ENCODE measurements at places on chromosomes 3 and 15. TPM values are rescaled to one million over a fixed set of nuclear protein-coding genes. Genes with fewer than 3 reads are reported as not detected.
A peak's percentile ranks its signal among the peaks of the same experiment; 100 is the strongest.

- DNase-seq: no peak
These were observed 27.9 kb downstream of the AKAP13 start for GRCh38 chr15:85408270-85408746.

- DNase-seq: no peak
These were observed 2.1 kb downstream of the MAGEL2 start for GRCh38 chr15:23645371-23646164.

- no peak for DNase-seq
These were observed 164.7 kb downstream of the SV2B start for GRCh38 chr15:91264651-91265351.

DNA sequence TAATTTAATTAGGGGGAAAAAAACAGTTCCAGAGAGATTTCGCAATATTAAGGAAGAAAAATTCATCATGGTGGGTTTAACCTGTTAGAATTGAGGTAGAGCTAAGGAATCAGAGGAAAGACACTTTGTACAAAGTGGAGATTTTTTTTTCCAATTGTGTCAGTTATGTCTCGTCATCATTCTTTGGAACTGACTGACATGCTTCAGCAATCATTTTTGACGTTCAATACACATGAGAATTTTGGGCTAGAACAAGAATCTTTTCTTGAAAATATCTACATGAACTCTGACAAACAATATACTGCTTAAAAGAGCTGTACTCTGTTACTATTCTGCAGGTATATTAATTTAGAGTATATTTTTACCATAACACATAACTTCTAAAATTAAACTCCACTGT is 878.6 kb downstream of the CADM2 start:
- DNase-seq: no peak

- DNase-seq: no peak
These were observed 247.2 kb downstream of the SHQ1 start for GRCh38 chr3:72601060-72601459.

DNA sequence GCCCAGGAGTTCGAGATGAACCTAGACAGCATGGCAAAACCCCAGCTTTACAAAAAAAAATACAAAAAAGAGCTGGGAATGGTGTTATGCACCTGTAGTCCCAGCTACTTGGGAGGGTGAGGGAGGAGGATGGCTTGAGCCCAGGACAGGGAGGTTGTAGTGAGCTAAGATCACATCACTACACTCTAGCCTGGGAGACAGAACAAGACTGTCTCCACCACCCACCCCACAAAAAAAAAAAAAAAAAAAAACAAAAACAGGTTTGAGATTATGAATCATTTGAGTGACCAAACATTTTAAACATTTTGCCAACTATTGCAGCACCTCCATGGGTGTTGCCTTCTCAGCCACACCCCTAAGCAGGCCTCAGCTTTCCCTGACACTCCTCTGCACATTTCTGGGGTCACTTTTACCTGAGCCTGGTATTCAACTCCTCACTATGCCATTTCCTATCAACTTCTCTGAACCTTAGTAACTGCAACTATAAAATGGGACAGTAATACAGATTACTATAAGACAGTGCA is 41.8 kb downstream of the IL5RA start:
- no peak for DNase-seq

Gene RTP1
- total RNA-seq: not detected

DNA sequence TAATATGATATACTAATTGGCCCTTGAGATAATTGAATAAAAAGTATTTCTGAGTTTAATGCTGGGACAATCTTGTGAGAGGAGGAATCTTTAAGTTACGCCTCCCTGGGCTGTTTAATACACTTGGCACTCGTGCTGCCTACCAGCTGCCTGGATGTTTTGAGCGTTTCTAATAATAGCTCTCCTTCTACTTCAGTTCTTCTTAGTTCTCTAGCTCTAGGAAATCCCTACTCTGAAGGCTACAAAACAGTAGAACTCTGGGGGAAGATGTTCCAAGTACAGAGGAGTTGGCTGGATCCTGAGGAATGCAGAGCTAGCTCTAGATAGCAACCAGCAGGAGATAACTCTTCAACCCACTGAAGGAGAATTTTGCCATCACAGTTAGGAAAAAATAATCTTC is 3.5 kb downstream of the NAALADL2 start:
- DNase-seq: no peak

DNA sequence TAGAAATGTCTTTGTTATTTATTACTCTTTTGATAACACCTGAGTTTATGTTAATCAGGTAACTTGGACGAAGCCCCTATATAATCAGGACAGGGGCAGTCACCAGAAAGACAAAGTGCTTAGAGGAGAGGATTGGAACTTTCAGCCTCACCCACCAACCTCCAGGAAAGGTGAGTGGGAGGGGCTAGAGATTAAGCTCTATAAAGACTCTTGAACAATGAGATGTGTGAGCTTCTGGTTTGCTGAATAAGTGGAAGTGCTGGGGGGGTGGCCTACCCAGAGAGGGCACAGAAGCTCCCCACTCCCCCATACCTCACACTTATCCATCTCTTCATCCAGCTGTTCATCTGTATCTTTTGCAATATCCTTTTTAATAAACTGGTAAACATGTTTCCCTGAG is 73.9 kb downstream of the TTBK2 start:
- DNase-seq: no peak

DNA sequence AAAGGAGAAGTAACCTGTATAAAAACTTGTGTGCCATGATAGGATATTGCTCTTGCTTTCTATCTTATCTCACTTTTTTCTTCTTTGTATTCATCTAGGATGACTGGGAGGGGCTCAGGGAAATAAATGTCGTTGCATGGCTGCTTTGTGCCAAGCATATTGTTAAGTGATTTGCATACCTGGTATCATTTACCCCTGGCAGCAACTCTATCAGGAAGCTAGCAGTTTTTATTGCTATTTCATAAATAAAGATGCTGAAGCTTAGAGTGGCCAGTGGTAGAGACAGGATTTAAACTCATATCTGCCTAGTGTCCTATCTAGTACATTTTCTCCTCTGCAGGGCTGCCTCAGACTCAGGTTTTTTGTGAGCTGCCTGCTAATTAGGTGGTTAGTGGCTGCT is 253.3 kb downstream of the PTPRG start:
- no peak for DNase-seq

Gene FRMD4B
- total RNA-seq: 12.9 TPM

- peak; percentile 17 for DNase-seq
These were observed 4.0 kb downstream of the NPTN start for GRCh38 chr15:73628976-73629797.

Gene P2RY14
- not detected for total RNA-seq

Gene CPNE9
- not detected for total RNA-seq

Gene TRPC1
- 12.4 TPM for total RNA-seq

DNA sequence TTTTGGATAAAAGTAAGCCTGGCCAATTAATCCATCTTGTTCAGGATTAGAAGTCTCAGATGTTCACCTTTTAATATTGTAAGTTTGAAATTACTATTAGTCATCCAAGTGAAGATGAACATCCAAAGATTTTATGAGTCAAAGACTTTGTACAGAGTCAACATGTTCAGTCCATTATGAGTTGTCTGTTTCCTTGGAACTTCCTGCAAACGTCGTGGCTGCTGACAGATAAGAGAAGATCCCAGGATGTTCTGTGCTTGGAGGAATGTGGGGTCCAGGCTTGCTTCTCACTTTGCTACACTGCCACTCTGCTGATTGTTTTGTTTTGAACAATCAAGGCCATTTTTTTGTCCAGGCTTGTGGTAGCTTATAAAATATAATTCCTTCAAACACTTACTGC is 74.3 kb upstream of the SLCO2A1 start:
- DNase-seq: no peak

Gene BRPF1
- 22.9 TPM for total RNA-seq

GRCh38 chr15:91938136-91938535 is 84.6 kb downstream of the SLCO3A1 start:
- DNase-seq: no peak

Gene NRG4
- total RNA-seq: not detected

DNA sequence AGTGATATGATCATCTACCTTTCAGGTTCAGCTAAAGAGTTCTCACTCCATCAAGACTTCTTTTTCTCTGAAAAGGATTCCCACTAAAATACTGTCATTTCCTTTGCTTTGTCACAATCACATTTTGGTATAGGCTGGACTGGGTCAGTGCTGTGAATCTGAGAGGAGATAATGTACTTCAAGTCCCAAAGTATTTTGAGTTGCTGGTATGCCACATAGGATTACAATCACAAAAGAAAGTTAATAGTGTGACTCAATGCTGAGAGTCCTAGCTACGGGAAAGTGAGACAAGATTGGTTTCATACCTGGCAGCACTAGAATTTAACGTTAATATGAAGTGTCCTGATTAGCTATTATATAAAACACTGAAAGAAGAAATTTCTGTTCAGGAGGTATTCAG is 1073.5 kb downstream of the FHIT start:
- DNase-seq: no peak

- DNase-seq: no peak
These were observed 14.1 kb upstream of the CTXND1 start for GRCh38 chr15:80266113-80266512.

DNA sequence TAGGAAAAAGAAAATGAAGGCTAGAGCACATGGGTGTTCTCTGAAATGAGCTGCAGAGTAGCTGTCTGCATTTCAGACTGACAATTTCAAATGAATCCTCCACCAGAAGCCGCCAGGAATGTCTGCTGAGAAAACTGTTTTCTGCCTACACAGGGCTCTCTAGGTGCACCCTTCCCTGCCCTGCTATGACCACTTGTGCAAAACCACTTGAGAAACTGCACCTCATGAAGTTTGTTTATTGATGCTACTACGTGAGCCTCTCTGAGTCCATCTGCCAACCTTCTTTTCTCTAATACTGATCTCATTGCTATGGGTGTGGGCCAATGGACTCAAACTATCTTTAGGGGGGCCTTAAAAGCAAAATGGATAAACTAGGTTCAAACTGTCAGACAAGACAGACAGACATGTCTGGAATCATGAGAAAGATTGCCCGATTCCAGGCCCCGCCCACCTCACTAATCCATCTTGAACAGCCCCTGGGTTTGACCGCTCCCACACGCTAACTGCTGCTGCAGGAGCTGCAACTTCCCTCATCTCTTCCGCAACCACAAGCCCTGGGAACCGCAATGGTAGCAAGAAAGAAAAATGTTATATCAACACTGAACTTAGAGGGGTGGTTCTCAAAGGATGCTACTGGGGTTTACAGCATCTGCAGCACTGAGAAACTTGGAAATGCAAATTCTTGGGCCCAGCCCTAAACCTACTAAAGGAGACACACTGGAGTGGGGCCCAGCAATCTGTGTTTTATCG is 9.0 kb upstream of the CD47 start:
- DNase-seq: no peak

DNA sequence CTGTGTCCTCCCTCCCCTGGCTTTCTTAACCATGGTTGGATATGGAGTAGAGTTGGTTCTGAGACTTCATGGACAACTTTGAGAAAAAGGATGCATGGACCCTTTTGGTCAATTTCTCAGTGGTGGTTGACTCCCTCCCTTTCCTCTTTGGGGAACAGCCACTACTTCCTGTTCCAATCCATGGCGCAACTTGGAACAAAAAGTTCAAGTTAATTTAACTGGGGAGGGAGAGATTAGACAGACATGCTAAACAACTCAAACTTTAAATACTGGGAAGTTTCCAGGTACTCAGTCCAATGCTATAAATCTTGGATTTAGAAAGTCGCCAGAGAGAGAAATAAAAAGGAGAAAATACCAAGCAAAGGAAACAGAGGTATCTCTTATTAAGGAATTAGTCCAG is 202.2 kb downstream of the PDZRN3 start:
- no peak for DNase-seq

DNA sequence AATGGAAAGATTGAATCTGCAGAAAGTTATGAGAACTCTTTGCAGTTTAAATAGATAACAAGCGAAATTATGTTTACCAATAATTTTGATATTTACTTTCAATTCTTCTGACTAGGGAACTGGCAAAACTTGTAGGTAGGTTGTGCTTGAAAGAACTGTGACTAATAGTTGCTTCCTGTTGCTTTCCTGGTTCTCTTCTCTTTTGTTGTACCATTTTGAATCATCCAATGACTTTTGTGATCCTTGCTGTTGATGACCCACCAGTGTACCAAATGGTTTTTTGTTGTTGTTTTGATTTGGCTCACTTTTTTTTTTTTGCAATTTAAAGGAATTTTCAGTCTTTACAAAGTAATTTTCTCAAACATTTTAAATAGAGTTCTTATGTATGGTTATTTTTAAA is 64.9 kb upstream of the DCBLD2 start:
- DNase-seq: peak; percentile 66

Gene SIN3A
- total RNA-seq: 25.6 TPM

DNA sequence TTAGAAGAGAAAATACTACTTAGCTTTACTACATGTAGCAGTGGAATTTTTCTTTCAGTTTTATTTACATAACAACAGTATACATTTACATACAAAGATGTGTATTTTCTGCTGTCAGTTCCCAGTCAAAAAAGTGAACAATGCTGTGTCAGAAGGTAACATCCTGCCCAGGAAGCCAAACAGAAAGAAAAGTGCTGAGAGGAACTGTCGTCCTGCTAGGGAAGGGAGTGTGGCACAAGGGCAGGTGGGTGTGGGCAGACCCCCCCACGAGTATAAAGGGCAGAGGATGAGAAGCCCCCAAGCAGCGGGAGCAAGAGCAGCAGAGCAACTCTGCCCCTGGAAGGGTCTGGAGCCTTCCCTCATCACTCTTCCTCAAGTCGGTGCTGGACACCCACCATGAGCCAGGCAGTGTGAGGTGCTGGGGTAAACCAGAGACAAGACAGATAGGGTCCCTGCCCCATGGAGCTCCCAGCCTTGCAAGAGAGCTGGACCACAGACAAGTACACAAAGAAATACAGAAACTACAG is 39.7 kb downstream of the TBC1D2B start:
- DNase-seq: no peak

GRCh38 chr3:67361770-67362169 is 292.6 kb downstream of the SUCLG2 start:
- DNase-seq: no peak

GRCh38 chr3:13750731-13751130 is 129.1 kb downstream of the WNT7A start:
- DNase-seq: no peak

GRCh38 chr15:100160953-100161352 is 180.8 kb downstream of the ADAMTS17 start:
- DNase-seq: no peak

Gene IMPG2
- total RNA-seq: not detected

GRCh38 chr3:119613872-119614271 is 16.2 kb downstream of the PLA1A start:
- no peak for DNase-seq

Gene NOX5
- 1.1 TPM for total RNA-seq

DNA sequence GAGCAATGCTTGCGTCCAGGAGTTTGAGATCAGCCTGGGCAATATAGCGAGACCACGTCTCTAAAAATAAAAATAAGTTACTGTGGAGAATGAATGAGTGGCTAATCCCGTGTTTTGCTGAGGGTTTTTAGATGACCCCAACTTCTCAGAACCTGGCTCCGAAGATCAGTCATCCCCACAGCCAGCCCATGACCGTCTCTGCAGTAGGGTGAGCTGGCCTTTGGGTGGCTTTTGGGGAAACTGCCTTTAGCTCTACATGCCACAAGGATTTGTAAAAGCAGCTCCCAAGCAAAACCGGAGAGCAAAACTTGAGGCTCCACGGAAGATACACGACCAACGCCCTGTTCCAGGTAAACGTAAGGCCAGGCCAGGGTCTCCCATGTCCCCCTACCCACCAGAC is 39.2 kb upstream of the TFRC start:
- DNase-seq: no peak

Gene SLC9A9
- 1.5 TPM for total RNA-seq

Gene CAV3
- total RNA-seq: not detected

Gene LYZL4
- not detected for total RNA-seq

Gene CFAP91
- not detected for total RNA-seq

GRCh38 chr3:71463617-71464016 is 119.9 kb downstream of the FOXP1 start:
- no peak for DNase-seq

GRCh38 chr3:29972320-29972993 is 633.9 kb upstream of the TGFBR2 start:
- no peak for DNase-seq

Gene COX5A
- 119 TPM for total RNA-seq
